ENCODE measurements at places on chromosomes 7 and 10.

DNA sequence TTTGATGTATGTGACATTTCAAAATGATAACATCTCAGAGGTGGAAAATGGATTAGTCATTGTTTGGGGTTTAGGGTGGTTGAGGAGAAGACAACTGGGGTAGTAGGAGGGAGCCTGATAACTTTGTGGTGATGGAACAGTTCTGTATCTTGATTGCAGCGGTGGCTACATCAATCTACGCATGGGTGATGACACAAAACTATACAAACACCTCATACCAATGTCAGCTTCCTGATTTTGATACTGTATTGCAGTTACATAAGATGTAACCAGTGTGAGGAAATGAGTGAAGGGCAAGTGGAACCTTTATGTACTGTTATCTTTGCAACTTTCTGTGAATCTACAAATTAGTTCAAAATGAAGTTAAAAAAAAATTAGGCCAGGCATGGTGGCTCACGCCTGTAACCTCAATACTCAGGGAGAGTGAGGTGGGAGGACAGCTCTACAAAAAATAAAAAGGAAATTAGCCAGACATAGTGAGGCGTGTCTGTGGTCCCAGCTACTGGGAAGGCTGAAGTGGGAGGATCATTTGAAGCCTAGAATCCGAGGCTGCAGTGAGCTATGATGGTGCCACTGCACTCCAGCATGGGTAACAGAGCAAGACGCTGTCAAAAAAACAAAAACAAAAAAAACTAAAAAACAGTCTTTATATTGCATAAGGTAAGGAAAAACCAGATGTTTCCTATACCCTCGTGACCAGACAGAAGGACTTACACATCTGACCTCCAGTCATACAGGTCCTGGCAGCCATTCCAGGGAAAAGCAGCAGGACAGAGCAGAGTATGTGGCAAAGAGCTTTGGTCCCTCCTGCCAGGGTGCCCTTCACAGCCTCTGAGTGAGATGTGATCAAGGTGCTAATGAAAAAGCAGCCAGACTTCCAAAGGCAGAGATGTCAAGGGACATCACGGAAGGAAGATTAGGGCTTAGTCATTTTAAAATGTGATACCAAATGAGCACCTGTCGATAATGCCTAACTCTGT is 50.8 kb downstream of the CYTH3 start:
- DNase-seq, result no peak

DNA sequence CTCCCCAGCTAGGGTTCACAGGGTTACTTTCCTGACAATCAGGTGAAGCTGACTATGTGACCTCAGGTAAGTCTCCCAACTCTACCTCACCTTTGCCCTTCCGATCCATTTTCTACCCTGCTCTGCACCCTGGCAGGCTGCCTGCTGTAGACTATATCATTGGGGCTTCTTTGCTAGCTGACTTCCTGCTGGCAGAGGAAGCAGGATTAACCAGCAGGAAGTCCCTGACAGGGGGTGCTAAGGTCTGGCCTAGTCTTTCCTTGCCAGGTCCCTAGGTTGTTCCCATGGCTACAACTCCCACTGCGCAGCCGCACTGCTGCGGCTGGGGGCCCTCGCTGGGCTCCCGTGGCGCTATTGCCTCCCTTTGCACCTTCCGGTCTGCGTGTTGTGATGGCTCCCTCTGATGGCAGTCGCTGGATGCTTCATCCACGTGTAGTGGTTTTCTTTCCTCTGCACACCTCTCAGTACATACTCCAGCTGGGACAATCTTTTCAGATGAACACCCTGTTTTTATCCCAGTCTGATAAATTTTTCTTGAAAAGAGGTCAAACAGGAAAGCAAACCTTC is 365.9 kb downstream of the REEP3 start:
- DNase-seq, result no peak

- no peak for DNase-seq
Measured at GRCh38 chr7:1557771-1558170, 1.8 kb upstream of the TMEM184A start.

- no peak for DNase-seq
Measured at GRCh38 chr10:110507346-110507745, 9.6 kb downstream of the DUSP5 start.

DNA sequence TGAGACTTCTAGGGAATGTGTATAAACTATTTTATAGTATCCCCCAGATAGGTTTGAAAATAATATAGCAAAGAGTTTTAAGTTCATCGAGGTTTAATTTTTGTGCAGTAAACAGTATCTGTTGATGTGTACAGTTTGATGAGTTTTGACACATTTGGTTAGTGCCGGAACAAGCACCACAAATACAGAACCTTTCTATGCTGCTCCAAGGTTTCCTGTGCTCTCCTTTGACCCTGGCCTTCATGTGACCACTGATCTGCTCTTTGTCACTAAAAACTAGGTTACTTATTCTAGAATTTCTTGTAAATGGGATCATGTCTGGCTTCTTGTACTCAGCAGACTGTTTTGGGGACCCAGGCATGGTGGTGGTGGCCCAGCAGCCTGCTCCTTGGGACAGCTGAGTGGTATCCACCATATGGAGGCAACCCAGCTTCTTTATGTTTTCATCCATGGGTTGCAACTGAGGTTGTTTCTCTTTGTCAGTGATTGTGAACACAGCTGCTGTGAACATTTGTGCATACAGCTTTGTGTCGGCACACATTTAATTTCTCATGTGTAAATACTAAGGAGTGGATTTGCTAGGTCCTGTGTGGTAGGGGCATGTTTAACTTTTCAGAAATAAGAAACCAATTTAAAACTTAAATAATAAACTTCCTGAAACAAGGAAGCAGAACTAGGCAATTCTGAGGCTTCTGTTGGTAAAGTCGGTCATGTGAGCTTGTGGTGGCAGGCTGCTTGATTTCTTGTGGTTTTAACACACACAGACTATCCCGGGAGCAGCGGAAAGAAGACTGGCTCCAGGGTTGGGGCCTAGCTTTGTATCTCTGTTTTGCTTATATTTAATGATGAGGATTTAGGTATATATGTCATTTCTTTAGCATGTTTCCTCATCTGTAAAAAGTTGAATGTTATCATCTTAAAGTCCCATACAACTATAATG is 219.4 kb downstream of the ABCA13 start:
- no peak for DNase-seq

DNA sequence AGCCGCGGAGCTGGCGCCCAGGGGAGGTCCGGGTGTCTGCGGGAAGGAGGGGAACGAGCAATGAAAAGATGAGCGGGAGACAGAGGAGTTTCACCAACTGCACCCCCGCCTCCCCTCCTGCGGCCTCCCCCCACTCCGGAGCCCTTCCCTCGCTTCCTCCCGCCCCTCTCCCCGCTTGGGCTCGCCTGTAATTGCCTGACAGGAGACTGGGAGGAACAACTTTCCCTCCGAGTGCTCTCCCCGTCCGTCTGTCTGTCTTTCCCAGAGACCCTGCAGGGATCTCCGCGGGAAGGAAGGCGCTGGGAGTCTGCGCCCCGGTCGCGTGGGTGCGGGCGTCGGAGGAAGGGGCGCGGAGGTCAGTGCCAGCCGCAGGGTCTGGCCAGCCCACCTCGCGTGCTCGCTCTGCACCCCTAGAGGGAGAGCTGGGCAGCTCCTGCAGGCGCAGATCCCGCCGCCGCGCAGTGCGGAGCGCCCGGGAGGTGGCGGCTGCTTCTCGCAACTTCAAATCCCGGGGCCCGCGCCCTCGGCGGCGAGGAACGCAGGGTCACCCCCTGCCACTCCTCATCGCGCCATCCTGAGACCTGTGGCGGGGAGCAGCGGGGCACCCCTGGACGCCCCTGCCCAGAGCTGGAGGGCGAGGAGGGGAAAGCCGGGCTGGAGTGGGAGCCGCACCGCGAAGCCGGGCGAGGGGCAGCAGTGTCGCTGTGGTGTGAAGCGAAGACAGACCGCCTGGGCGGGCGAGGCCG is 511 bp upstream of the NRP1 start:
- DNase-seq, result peak; percentile 60

- DNase-seq, result no peak
Measured at GRCh38 chr10:97928897-97929296, 79.3 kb downstream of the GOLGA7B start.

DNA sequence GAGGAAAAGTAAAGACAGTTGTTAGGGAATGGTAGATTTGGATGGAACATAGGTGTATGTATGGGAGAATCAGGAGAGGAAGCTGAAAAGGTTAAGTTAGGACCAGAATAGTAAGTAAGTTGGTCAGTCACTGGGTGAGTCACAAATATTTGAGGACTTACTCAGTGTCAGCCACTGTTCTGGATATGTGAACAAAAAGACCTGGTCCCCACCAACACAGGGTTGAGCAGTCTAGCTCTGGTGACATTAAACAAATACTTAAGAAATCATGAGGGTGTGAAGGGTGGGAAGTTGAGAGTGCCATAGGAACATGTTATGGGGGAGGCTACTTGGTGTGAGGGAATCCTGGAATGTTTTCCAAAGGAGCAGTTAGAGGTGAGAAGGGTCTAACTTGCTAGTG is 246.9 kb downstream of the PTEN start:
- no peak for DNase-seq
